ENCODE measurements at places on chromosomes 1 and 21. TPM values are rescaled to one million over a fixed set of nuclear protein-coding genes. Genes with fewer than 3 reads are reported as not detected.

The SMIM1 gene
- total RNA-seq: 205 TPM

The RHD gene
- 0.50 TPM for total RNA-seq

The SOX13 gene
- total RNA-seq: 29.1 TPM

The LCK gene
- 3.2 TPM for total RNA-seq

The ANGPTL3 gene
- not detected for total RNA-seq

The MRAP gene
- 1.4 TPM for total RNA-seq

GRCh38 chr1:211480941-211481545 is 10.9 kb downstream of the RD3 start:
- DNase-seq: no peak

- DNase-seq: no peak
Observed at GRCh38 chr1:180630408-180631193, 1.2 kb upstream of the XPR1 start.

GRCh38 chr1:180182643-180183311 is 28.1 kb downstream of the QSOX1 start:
- DNase-seq: no peak

DNA sequence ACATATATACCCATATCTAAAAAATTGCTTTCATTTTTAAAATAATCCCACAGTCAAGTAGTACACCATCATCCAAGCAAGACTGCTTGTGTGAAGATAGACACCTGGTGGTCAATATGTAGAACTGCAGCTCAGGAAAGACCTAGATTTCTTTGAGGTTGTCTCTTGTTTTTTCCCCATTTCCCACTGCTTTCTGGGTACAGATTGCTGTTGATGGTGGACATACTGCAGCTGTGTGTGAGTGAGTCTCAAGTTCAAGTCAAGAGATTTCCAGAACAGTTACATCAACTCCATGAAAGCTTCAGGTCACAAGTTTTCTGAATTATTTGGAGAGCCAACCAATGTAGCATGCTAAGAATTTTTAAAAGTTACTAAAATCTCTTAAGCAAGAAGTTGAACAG is 306.4 kb downstream of the DUSP10 start:
- DNase-seq: no peak

DNA sequence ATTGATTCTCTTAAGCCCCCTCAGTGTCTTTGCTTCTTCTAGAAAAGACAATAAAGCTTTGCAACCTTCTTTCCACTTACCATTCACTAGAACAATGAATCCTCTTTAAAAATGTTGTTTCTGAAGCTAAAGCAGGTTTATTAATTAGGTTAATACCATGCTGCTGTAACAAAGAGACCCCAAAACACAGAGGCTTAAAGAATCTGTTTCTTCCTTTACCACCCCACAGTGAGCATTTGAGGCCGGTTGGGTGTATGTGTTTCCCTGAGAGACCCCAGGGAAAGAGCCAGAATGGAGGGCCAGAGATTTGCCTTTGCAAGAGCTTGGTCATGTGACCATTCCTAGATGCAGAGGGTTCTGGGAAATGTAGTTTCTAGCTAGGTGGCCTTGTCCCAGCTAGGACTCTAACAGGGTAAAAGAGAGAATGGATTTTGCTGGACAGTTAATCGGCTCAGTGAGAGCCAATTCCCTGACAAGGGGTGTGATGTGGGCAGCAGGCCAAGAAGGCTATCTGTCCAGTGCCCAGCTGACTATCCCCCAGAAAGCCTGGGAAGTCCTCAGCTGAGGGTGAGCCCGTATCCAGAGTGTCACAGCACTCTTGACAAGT is 191.8 kb upstream of the TMEM51 start:
- no peak for DNase-seq

- DNase-seq: no peak
Observed at GRCh38 chr1:58551186-58552140, 4.9 kb upstream of the OMA1 start.

DNA sequence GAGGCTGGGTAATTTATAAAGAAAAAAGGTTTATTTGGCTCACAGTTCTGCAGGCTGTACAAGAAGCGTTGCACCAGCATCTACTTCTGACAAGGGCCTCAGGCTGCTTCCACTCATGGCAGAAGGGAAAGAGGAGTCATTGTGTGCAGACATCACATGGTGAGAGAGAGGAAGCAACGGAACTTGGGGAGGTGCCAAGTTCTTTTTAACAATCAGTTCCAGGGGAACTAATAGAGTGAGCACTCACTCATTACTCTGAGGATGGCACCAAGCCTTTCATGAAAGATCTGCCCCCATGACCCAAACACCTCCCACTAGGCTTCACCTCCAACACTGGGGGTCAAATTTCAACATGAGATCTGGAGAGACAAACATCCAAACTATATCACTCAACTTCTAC is 77.2 kb downstream of the DDAH1 start:
- no peak for DNase-seq

GRCh38 chr1:47761974-47762373 is 235.2 kb downstream of the TRABD2B start:
- no peak for DNase-seq

- no peak for DNase-seq
Observed at GRCh38 chr21:31034378-31034777, 3.9 kb downstream of the KRTAP19-8 start.

DNA sequence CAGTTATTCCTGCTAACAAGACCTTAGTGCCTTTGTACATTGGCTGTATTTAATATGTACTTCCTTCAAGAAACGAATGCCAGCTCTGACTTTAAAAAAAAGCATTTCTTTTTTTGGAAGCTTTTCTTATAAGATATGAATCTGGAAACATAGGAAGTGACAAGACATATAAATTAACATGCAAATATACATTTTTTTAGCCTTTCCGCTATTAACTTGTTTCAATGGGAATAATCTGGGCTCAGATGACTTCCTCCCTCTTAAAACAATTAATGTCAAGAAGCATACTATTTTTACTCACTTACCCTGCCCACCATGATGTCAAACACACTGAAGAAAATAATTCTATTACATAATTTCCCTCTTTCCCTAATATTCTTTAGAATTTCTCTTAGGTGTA is 1.4 kb downstream of the DENND1B start:
- DNase-seq: no peak

DNA sequence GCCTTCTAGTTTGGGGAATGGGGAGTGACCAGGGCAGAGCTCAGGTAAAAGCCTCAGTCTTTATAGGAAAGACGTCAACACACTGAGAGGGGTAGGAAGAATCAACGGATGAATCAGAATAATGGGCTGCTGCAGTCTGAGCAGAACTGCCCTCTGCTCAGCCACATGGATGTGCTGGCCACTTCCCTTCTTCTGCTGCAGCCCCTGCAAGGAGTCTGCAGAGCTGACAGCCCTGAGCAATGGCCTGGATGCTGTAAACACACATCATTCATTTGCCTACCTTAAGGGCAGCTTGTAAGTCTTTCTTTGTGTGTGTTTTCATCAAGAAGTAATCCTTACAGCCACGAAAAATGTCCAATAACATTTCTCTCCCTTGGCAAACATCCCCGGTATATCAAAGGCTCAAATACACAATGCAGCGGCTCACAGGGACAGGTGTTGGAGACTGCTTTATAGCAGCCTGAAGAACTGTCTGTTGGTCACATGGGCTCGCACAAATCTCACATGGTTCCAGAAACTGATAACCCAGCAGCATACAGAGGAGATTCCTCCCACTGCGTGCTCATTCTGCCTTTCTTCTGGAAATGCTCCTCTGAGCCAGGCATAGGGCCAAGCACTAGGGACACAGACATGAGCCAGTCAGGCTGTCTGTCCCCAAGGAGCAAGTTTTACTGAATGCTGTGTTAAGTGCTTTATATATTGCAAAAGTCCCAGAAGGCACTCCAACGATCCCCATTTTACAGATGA is 110.1 kb downstream of the HMGB4 start:
- peak; percentile 82 for DNase-seq

GRCh38 chr1:201499795-201500669 is 6.9 kb downstream of the CSRP1 start:
- peak; percentile 47 for DNase-seq

GRCh38 chr1:116794804-116795481 is 40.7 kb downstream of the CD2 start:
- no peak for DNase-seq

DNA sequence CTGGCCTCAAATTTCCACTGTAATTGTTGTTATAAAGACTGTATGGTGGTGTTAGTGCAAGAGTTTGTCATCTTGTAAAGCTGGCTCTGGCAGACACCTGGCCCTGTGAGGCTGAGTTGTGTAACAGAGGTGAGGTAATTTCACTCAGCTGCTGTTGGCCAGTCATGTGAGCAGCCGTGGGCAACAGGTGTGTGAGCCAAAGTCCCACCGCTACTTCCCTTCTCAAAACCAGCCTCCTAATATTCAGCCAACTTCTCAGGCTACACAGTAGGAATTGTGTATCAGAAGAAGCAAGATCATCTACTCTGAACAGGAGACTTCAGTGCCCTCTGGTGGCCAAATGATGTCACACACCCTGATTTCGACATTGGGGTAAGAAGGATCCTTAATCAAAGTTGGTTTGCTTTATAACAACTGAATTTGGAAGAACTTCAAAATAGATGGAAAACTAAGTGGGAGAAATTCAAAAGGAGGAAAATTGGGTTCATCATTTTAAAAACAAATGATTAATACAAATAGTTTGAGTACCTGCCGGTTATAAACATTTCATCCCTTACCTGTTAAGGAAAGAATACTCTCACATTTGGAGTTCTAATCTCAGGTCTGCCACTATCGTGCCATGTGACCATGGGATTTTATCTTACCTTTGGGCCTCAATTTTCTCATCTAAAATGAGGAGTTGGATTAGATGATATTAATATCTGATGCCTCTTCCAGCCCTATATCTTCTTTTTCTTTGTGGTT is 2.6 kb upstream of the CREG1 start:
- peak; percentile 92 for DNase-seq

DNA sequence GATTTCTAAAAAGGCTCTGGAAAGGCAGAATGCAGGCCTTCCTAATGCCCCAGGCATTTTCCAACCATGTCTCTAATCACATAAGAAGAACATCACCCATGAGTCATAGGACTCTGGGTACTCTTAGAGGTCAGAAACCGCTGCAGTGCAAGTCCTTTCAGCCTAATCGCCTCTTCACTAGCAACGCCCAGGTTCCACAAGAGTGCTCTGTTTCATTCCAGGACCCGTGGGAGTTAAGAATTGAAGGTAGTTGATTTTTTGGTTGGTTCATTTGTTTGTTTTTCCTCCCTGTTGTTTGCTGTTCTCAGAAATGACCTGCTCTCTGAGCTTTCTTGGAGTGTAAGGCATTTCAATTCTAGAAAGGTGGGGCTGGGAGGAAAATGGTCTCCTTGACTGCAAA is 123.2 kb downstream of the NR5A2 start:
- DNase-seq: no peak

GRCh38 chr1:167104256-167104633 is 10.4 kb downstream of the STYXL2 start:
- DNase-seq: no peak

DNA sequence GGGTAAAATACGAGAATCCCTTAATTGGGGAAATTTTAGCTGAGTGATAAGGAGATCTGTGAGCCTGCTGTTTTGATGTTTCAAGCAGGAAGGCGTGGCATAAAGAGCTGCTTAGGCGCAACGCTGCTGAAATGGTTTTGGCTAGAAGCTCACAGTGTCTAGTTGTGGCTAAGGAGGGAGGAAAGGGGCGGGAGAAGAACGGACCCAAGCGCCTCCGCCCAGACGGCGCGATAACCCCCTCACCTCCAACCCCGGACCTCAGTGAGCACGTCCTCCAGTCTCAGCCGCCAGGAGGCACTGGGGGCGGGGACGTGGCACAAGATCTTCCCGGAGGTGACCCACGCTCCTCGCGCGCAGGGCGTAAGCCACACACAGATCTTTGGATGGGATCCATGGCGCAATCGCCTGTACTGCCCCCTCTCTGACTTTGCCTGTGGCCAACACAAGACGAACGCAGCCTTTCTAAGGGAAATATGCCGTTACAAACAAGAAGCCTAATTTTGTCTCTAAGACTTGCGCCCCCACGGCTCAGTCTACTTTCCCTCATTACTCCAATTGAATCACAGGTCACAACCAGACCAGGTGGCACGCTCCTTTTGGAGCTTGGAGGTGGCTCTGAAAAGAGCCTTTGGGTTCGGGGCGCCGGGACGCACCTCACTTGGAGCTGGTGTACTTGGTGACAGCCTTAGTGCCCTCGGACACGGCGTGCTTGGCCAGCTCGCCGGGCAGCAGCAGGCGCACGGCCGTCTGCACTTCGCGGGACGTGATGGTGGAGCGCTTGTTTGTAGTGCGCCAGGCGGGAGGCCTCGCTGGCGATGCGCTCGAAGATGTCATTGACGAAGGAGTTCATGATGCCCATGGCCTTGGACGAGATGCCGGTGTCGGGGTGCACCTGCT is 23.4 kb upstream of the RNF187 start:
- DNase-seq: peak; percentile 48

Data from testis (tissue), 5 donors.